ENCODE measurements at places on chromosomes 4 and X.

- peak; percentile 75 for DNase-seq
Observed at GRCh38 chr4:141713771-141714445, 77.5 kb downstream of the IL15 start.

DNA sequence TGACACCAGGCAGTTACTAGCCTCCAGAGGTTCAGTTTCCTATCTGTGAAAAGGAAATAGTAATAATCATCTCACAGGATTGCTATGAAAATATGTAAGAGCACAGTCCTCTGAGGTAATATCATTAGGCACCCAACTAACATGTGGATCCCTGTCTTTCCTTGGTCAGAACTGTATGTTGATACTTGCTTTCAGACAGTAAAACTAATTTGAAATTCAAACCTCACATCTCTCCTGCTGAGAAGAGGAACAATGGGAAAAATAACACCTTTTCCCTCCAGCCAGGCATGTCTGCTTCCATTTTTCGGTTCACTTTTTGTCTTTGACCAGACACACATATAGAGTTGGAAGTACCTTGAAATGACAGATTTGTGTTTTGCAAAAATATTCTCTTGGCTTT lies 262.7 kb downstream of the IL15 start:
- DNase-seq, result no peak

- peak; percentile 65 for DNase-seq
Observed at GRCh38 chrX:133638285-133638684, 223.0 kb upstream of the GPC4 start.

DNA sequence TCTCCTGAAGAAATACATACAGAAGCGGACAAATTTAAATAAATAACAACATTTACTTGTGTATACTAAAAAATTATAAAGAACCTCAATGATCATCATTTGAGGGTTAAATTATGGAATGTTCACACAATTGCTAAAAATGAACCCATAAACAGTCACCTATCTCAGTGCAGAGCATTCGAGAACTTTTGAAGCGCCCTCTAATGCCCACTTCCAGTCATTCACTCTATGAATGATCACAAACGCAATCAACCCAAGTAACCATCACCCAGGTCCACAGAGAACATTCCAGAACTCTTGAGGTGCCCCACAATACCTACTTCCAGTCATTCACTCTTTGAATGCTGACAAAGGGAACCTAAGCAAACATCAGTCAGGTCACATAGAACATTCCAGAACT lies 103.5 kb upstream of the PLAC1 start:
- no peak for DNase-seq

GRCh38 chrX:66675541-66675940 lies 36.7 kb upstream of the EDA2R start:
- peak; percentile 35 for DNase-seq

DNA sequence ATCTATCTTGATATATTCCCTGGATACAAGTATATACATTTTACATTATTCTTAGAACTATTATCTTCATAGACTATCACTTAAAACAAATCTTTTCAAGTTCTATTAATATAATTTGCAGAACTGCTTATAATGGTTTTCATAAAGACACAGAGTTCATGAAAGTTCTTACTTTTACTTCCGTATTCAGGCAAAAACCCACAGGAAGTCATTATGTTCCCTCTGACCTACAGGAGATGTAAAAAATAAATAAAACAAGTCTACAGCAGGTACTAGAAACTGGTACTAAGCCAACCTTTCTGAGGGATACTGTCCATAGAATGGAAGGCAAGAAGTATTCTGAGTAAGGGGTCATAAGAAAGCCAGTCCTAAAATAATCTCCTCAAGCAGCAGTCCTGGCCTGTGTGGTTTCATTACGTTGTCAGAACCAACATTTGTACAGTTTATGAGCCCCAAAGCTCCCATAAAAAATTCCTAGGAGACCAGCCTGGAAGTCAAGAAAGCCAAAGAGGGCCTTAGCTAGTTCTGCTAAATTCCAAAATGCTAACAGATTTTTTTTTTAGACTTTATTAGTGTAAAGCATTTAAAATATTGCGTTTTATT lies 68.6 kb downstream of the CAMK2D start:
- DNase-seq, result peak; percentile 64

GRCh38 chrX:35025820-35026219 lies 83.2 kb downstream of the FAM47B start:
- no peak for DNase-seq

- DNase-seq, result no peak
Observed at GRCh38 chr4:38177035-38177546, 216.9 kb downstream of the PTTG2 start.

GRCh38 chr4:134470544-134470943 lies 269.0 kb upstream of the PABPC4L start:
- peak; percentile 1 for DNase-seq

DNA sequence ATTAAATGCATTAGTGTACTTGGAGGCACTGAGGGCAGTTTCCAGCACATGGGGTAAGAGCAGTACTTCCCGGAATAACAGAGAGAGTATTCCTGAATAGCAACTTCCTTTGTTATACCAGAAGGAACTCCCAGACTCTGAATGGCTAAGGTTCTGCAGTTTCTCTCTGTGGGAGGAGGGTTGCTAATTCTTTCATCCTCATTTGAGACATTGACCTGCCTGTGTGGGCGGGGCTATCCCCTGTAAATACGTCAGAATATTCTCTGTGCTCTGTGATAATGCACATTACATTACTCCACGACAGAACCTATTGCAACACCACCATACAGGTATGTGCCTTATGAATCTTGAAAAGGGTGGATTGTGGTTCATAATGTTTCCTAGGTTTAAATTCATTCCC lies 52.7 kb downstream of the SPINK2 start:
- no peak for DNase-seq

GRCh38 chr4:17064959-17065358 lies 166.5 kb upstream of the LDB2 start:
- no peak for DNase-seq

DNA sequence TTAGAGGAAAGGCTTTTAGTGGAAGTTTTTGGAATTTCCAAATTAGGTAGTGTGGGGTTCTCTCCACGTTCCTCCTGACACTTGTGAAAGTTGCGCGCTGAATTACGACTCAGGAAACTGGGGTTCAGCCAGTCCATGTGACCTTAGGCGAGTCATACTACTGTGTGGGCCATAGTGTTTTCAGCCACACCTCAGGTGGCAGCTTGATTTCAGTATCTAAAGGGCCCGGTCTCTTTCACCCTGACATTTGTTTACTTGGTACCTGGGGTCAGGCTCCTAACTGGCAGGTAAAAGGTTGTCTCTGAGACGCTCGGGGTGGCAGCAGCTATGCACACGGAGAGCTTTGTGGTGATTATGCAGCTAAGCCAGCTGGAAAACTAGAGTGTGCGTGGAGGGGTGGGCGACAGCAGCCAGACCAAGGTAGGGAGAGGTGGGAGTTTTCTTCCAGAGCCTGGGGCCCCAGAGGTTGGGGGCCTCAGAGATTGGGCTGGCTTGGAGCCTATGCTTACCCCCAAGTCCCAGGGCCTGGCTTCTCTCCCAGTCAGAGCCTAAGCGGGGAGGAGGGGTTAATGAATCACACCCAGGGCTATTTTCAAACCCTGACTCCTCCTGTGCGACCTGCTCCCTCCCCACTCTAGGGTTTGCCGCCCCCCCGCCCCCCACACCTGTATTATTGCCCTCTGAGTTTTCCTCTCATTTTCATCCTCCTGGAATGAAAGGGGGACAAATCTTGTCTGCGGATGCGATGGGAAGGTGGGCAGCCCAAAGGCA lies 47.2 kb downstream of the STARD8 start:
- no peak for DNase-seq

DNA sequence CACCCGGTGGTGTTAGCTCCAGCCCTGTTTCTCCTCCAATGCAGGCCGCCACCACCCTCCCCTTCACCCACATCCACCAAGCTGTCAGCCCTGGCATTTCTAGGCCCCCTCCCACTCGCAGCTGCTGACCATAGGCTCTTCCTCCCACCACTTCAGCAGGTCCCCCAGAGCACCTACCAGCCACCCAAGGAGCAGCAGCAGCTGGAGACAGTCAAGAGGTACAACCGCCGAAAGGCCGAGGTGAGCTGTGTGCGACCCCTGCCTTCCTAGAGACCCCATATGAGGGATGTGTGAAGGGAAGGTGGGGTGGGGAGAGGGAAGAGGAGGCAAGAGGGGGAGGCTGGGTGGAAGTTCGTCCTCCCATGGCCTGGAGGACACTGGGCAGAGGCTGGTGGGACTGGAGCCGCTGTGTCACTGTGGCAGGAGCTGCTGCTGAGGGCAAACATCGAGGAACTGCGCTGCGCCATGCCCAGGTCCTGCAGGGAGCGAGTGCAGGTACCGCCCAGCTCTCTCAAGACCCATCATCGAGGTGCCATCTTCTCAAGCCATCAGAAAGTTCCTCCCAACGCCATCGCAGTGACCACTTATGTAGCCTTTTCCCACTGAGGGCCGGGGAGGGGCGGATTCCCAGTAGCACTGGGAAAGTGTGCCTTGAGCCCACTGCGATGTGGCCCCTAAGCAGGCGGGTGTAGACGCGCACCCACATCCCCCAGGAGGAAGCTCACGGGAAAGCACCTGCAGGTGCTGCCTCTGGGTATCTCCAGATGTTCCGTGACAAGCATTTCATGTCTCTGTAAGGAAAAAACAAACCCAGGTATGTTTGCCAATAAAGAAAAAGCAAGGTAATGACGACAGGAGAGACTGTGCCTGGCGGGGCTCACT lies 19.2 kb upstream of the RNF4 start:
- DNase-seq, result no peak

DNA sequence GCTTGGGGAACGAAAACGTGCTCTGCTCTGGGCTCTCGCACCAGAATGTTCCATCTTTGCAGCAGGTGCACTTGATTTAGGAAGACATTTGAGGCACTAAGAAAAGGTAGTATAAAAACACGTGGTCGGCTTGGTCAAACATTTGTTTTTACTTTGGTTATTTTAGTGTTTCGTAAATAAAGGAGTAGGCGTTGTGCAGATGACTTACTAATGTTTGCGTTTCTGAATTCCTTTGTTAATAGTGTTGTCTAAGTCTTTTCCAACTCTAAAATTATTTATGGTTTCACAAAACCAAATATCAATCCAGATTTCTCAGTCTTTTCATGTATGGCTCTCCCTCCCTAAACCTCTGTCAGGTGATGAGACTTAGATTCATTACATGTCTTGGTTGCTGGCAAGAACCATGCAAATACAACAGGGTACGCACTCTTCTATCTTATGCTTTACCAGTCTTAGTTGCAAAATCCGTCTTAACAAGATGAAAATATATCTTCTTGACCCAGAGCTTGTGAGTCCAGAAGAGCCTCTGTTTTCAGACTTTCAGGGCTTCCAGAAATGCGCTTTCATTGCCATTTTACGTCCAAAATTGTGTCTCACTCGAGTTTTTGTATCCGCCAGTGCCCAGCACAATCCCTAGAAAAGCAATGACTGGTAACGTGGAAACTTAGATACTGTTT lies 686 bp downstream of the MTHFD2L start:
- no peak for DNase-seq
